Naive thymus-derived CD8-positive, alpha-beta T cell (primary cell): ENCODE measurements at places on chromosomes 3 and 15. TPM values are rescaled to one million over a fixed set of nuclear protein-coding genes. Genes with fewer than 3 reads are reported as not detected.

GRCh38 chr15:60272623-60273022 is 125.2 kb downstream of the ANXA2 start:
- H3K4me3 ChIP-seq: no peak overlapping the region
- peaks cover 18% of the 10 kb centered on the region for H3K27me3 ChIP-seq
- H3K27ac ChIP-seq: no peak overlapping the region
- peaks cover 16% of the 10 kb centered on the region for H3K36me3 ChIP-seq

Gene ROPN1
- not detected for total RNA-seq

DNA sequence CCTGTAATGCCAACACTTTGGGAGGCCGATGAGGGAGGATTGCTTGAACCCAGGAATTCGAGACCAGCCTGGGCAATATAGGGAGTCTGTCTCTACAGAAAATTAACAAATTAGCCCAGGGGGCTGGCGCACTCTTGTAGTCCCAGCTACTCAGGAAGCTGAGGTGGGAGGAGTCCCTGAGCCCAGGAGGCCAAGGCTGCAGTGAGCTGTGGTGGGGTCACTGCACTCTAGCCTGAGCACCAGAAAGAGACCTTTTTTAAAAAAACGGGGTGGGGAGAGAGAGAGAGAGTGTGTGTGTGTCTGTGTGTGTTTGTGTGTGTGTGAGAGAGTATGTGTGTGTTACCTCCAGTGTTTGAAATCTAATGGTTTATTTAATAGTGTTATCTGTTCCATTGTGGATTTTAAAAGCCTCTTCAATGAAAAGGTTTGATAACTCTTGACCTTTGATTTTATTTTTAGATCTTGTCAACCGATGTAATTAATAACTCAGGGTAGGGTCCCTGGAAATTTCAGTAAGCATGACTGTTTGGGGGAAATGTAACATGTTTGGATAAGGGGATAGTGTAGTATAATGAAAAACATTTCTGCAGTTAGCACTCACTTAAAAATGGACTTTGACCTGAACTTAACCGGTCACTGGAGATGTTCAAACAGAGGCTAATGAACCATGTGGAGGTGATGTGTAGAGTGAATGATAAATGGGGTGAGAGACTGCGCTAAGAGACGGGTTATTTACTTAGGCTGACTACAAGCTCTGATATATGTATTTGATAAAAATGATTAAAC is 29.7 kb downstream of the LRCH3 start:
- H3K27me3 ChIP-seq: no peaks in the 10 kb centered on the region
- no peak overlapping the region for H3K4me3 ChIP-seq
- peaks cover 7% of the 10 kb centered on the region for H3K36me3 ChIP-seq
- H3K27ac ChIP-seq: no peak overlapping the region
- DNase-seq: no peak
- no peaks in the 10 kb centered on the region for H3K4me1 ChIP-seq

Gene SH2D7
- not detected for total RNA-seq
